ENCODE measurements at places on chromosomes 2 and 18.

DNA sequence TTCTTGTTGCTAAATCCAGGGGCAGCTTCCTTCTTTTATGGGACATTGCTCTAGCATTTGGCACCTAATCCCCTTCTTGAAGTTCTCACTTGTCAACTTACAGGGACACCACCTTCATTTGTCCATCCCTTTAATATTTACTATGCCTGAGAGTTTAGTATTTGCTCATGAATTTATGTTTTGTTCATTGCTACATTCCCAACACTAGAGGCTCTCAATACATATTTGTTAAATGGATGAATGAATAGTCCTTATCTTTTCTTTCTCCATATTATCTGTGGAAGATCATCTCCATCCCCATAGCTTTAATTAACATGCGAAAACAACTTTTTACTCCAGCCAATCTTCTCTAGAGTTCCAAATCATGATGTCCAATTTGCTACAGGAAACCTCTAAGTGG is 5.4 kb downstream of the CWC22 start:
- DNase-seq, result no peak

- DNase-seq, result no peak
Measured at GRCh38 chr18:46843372-46843771, 73.9 kb downstream of the PIAS2 start.

DNA sequence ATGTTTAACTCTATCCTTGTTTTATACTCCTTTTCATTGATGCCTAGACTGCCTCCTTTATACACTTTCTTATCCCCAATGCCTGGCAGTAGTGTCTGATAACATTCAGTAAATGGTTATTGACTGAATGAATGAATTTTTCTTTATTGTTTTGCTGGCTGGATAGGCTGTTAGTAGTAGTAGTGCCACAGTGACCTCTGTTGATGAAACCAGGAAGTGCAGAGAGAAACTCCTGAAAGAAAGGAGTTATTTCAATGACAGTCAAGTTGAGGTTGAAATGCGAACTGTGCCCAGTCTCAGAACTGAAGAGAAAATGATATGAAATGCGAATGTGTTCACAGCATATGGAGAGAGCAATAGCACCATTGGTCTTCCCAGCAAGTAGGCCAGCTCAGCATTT is 26.8 kb upstream of the SLC9A2 start:
- peak; percentile 44 for DNase-seq

DNA sequence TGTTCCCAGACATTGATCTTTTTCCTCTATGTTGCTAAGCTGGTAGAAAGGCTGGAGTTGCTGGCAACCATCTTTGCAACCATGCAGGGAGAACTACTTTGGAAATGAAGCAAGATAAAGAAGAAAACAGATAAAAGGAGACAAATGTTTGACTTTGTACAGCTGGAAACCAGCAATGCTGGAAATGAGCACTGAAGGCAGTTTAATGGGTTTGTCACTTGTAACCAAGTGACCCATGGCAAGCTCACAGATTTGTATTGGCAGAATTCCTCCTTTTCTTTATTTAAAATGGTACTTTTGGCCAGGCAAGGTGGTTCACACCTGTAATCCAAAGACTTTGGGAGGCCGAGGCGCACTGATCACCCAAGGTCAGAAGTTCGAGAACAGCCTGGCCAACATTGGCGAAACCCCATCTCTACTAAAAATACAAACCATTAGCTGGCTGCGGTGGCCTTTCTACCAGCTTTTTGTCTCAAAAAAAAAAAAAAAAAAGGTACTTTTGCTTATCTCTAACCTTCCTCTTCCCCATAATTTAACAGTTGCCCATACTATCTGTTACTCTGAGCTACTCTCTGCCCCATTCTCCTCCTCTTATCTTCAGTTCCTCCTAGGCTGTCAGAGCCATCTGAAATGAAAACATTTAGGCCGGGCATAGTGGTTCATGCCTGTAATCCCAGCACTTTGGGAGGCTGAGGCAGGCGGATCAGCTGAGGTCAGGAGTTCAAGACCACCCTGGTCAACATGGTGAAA is 2.0 kb upstream of the BOLA3 start:
- peak; percentile 87 for DNase-seq

- no peak for DNase-seq
Measured at GRCh38 chr2:239830121-239831000, 194.8 kb downstream of the NDUFA10 start.

- DNase-seq, result no peak
Measured at GRCh38 chr18:79814373-79814772, 16.6 kb downstream of the KCNG2 start.

- DNase-seq, result peak; percentile 69
Measured at GRCh38 chr2:72793798-72794440, 31.9 kb downstream of the EXOC6B start.

Measured in hematopoietic multipotent progenitor cell treated with erythropoietin and hydrocortisone succinate and interleukin-3 and kit ligand, for 4 days (in vitro differentiated cells).